ENCODE measurements at places on chromosomes 5 and 9.

DNA sequence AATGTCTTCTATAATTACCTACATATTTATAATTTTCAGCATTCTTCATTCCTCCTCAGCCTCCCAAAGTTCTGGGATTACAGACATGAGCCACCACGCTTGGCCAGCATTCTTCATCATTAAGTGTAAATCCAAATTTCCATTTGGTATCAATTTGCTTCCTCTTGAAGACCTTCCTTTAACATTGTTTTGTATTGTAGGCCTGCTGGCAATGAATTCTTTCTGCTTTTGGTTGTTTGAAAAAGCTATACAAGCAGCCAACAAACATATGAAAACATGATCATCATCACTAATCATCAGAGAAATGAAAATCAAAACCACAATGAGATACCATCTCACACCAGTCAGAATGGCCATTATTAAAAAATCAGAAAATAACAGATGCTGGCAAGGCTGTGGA, 56.4 kb downstream of the GCNT4 start:
- no peak for DNase-seq

GRCh38 chr9:128723866-128724743, at the start of gene ZDHHC12:
ZDHHC12 (minus strand) TSS chr9:128724127; CDS start chr9:128724093, 34 bp downstream.
- peak; percentile 94 for DNase-seq

DNA sequence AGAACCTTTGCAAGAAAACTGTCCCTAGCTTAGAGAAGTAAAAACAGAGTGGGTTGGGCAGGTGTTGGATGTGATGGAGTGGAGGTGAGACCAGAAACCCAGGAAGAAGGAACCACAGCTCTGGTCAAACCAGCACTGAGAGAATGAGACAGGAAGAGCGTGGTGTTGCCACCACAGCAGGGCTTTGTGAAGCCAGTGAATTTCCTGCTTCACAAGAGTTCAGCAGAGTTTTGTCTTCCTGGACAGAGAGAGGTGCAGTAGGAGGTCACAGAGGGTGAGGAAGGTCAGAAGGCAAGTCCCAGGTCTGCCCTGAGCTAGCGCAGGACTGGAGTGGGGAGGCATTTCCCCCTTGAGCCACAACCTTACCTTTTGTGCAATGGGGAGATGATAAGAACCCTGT, 2306.2 kb upstream of the ACO1 start:
- no peak for DNase-seq

DNA sequence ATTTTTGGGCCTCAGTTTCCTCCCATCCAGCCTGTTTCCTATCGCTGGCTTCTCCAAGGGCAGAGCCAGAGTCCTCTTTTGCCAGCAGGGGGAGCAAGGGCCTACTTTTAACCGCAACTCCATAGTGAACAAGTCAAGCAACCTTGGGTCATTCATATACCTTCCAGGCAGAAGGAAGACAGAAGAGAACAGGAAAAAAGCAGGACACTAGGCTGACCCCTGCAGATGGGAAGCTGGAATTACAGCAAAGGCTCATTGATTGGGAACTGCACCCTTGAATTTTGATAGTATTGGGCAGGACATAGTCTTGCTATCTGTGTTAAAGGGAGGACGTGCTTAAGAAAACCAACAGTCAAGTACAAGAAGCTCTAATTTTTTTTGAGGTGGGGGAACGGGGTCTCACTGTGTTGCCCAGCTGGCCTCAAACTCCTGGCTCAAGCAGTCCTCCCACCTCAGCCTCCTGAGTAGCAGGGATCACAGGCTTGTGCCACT, 30.1 kb downstream of the QRFP start:
- peak; percentile 87 for DNase-seq

DNA sequence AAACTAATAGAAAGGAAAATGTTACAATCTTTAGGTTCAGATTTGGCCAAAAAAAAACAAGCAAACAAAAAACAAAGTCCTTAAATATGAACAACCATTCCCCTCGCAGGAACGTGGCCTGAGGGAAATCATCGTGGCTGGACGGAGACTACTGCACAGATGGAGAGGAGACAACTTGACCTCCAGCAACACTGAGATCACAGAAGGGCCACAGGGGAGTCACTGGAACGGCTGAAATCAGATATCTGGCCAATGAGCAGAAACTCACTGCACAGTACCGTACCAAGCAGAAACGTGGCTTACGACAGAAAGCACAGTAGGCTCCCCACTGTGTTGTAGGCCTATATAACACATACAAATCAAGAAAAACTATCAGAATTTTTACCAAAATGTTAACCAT, 27.7 kb downstream of the CAMSAP1 start:
- no peak for DNase-seq

DNA sequence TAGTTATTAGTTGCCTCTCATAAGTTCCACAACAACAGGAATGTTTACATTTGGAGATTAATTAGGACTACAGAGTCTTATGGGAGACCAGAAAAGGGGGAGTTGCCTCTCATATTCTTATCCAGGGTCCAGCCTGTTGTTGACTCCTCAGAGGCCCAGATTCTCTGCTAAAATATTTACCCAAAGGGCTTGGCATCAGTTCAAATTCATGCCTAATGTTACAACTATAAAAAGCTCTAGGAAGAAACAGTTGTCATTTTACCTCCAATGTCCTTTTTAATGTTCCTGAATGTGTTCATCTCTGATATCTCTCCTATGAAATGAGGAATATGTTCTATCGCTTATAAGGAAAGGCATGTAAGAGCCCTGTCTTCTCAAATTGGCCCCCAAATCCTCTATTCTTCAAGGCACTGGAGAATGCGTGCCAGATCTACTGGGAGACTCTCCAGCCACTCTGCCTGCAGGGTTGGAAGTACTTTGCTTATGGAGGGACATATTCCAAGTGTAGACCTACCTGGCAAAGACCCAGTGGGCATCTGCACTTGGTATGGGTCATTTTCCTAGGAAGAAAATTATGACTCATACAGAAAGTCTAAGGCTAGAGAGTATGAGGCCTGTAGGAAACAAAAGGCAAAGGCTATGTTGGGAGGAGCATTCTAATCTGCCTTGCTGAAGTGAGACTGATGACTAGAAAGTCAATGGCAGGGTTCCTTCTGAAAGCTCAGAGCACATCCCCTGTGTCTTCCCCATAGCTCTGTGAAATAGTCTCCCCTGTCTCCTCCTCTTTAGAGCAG, 192.6 kb downstream of the ESM1 start:
- DNase-seq = no peak

DNA sequence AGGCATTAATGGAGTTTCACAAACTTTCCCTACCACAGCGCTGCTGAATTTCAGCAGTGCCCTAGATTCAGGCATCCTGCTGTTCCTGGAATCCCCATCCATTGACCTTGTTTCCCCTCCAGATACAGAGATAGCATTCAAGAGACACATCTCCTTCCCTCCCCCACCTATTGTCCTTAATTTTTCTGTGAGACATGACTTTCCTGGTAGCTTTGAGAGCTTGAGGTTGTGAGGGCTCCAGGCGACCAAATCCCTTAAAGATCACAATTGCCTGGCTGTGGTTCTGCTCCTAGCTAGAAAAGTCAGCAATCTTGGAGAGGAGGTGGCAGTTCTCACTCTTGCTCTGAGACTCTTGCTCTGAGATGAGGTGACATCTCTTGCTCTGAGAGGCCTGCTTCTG, 48.0 kb downstream of the PRR16 start:
- DNase-seq = no peak

- no peak for DNase-seq
Observed at GRCh38 chr5:149823375-149823774, 93.3 kb downstream of the PPARGC1B start.

- no peak for DNase-seq
Observed at GRCh38 chr9:137301081-137301947, 757 bp downstream of the NRARP start.

DNA sequence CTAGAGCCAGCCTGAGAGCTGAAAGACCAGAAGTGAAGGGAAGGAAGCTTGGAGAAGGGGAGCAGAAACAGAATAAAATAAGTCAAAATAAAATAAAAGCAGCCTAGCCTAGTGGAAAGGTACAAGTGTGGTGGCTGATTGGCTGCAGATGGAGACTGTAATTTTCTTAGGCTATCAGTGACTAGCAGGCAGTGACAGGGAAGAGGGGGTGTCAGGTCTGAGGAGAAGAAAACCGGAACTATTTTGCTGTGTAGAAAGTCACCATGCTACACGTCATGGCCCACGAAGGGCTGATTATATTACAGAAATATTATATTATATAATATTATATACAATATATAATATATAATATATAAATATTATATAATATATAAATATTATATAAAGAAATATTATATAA, 98.1 kb upstream of the TAF11L2 start:
- DNase-seq = no peak

- no peak for DNase-seq
Observed at GRCh38 chr5:160452036-160452435, 30.4 kb downstream of the PTTG1 start.

DNA sequence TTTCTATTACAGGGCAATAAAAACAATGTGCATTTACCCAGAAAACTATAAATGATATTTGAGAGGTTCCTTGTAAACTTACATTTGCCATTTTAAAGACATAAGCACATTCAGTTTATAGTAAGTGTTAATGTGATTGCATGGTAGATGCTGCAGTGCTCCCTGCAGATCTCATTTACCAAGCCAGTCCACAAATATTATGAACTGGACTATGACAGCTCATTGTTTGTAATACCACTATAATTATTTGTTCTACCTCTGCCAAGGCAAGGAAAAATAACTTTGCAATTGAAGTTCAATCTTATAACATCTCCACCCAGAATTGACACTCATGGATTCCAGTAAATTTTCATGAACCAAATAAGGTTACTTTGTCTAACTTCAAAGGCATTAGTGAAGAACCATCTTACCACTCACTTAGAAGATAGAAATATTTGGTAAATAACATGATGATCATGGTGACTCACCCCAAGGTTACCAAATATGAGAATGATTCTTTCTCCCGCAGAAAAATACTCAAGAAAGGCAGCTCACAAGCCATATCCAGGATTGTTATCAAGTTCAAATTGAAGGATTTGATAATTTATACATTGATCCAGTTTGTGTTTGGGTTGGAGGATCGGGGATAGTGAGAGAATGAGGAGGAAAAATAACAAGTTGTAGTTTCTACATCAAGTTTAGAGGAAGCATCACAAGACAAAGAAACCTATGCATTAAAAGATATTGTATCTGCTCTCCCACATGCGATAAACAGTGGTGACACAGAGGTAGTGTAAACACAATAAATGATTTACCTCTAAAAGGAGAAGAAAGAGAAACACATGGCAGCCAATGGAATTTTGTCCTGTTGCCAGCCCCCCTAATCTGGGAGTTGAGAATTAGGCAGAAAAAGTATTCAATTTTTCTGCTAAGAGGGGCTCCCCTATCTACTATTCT, 29.5 kb downstream of the CDH9 start:
- DNase-seq = no peak

GRCh38 chr5:101590384-101590783, 687.3 kb upstream of the ST8SIA4 start:
- DNase-seq = no peak

DNA sequence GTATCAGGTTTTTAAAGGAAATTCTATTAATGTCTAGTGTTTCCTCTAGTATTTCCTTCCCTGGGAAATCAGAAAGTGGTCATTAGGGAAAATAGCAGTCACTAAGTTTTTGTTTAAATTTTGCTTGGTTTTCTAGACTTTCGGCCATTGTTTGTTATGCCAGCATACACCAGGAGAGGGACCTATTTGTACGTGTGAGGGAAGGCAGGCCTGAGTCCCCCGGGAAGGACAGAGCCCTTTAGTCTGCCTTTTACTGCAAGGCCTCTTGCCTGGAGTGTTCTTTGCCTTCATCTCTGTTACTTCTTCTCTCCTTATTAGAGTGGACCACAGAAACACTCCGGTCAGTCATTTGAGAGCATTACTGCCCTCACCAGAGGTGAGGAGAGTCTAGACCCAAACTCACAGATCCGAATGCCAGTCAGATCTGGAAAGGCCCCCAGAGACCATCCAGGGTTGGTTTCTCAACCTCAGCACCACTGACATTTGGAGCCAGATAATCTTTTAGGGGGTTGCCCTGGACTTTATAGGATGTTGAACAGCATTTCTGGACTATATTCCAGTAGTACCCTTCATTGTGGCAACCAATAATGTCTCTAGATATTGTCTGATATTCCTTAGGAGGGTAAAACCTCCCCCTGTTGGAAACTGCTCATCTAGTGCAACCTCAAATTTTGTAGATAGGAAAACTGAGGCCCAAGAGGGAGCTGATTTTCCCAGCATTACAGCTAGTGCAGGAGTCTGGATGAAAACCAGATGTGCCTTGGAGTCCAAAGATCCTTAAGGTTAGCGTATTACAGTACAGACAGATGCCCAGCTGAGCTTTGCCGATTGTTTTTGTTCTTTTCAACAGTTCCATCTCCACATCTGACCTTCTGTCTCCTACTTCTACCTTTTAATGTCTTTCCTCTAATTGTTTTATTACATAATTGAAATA, 93.0 kb upstream of the NIPAL4 start:
- no peak for DNase-seq

DNA sequence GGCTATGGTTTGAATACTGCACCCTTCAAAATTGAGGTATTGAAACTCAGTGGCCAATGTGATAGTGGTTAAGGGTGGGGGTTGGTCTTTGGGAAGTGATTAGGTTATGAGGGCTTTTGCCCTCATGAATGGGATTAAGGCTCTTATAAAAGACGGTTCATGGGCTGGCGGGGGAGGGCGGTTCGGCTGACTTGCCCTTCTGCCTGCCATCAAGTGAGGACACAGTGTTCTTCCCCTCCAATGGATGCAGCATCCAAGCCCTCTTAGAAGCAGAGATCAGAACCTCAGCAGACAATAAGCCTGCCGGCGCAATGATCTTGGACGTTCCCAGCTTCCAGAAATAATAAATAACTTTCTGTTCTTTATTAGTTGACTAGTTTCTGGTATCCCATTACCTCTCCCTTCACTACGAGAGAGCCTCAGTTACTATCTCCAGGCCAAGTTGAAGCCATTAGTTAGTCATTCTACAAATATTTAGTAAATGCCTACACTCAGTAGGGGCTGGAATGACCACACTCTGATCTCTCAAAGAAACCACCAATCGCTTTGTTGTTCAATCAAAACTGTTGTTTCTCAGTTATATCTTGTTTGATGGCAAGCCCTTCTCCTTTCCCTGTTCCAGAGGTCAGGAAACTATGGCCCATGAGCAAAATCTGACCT, 219.3 kb downstream of the TSSK1B start:
- no peak for DNase-seq

GRCh38 chr5:54234304-54234933, 76.0 kb downstream of the ARL15 start:
- peak; percentile 31 for DNase-seq

DNA sequence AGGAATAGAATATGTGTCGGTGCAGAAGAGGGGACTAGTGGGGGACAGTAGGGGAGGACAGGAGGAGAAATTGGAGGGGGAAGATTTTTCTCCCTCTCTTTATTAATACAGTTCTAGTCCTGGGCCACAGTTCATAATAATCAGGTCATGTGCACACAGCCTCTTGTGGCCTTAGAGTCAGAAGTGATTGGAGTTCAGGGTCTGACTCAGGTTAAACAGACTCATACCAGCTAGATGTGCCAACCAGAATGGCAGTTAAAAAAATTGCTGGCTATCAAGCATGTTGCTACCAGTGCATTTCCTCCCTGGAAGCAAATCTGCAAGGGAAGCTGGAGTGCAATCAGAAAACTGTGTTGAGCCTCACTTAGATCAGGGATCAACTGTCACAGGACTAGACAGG, 132.7 kb upstream of the MAP1B start:
- DNase-seq = no peak

- DNase-seq = no peak
Observed at GRCh38 chr9:5278486-5278885, 26.0 kb downstream of the RLN2 start.

GRCh38 chr5:62477801-62478200, 65.2 kb downstream of the IPO11 start:
- DNase-seq = no peak

GRCh38 chr9:29830821-29831220, 2257.5 kb upstream of the C9orf72 start:
- DNase-seq = peak; percentile 50

- DNase-seq = no peak
Observed at GRCh38 chr5:117103703-117104102, 529.1 kb upstream of the SEMA6A start.
